ENCODE measurements at places on chromosomes 3 and 15. TPM values are rescaled to one million over a fixed set of nuclear protein-coding genes. Genes with fewer than 3 reads are reported as not detected.

Gene ZMYND10
- total RNA-seq, result 30.4 TPM

Gene ZPLD1
- total RNA-seq, result not detected

DNA sequence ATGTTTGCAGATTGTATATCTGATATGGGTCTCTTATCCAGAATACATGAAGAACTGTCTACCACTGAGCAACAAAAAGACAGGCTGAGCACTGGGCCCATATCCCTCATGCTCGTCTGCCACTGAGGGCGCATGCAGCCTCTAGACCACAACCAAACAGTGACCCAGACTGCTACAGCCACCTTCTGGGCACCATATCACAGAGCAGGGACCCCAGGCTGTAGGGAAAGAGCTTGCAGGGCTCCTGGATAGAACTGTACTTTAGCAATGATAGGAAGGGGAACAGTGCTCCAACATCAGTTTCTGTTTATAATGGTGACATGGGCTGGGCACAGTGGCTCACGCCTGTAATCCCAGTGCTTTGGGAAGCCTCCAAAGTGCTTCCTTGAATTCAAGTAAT, 40.2 kb upstream of the TMEM87A start:
- peaks cover 42% of the 10 kb centered on the region for H3K36me3 ChIP-seq
- no peak overlapping the region for H3K4me3 ChIP-seq
- H3K4me1 ChIP-seq, result no peaks in the 10 kb centered on the region
- no peaks in the 10 kb centered on the region for H3K27me3 ChIP-seq

DNA sequence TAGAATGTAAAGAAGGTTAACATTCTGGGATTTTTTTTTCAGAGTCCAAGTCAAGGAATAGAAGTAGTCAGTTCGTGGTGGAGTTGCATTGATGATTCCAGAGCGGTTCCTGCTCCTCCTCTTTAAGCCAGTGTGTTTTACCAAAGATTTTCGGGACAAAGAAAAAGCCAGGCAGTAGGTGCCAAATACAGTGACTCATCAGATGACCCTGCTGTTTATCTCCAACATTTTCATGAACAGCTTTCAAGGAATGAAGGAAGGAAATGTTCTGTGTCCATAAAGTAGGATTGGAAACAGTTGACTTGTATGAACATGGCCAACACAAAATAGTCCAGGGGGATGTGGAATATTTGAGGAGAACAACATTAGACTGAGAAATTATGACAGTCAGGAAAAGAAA, 142.4 kb upstream of the TMC3 start:
- no peak overlapping the region for H3K27ac ChIP-seq
- no peak overlapping the region for H3K4me3 ChIP-seq
- DNase-seq, result no peak

Gene LSAMP
- total RNA-seq, result 7.1 TPM

- H3K27me3 ChIP-seq, result no peaks in the 10 kb centered on the region
- no peak overlapping the region for H3K4me3 ChIP-seq
- H3K36me3 ChIP-seq, result no peaks in the 10 kb centered on the region
- H3K4me1 ChIP-seq, result peaks cover 8% of the 10 kb centered on the region
- H3K27ac ChIP-seq, result no peak overlapping the region
Observed at GRCh38 chr3:42262525-42262924, 3.5 kb downstream of the CCK start.

Gene SLC2A2
- not detected for total RNA-seq

GRCh38 chr3:10397879-10398278, 77.0 kb upstream of the SEC13 start:
- H3K4me3 ChIP-seq, result no peak overlapping the region
- H3K36me3 ChIP-seq, result no peaks in the 10 kb centered on the region
- no peaks in the 10 kb centered on the region for H3K4me1 ChIP-seq

DNA sequence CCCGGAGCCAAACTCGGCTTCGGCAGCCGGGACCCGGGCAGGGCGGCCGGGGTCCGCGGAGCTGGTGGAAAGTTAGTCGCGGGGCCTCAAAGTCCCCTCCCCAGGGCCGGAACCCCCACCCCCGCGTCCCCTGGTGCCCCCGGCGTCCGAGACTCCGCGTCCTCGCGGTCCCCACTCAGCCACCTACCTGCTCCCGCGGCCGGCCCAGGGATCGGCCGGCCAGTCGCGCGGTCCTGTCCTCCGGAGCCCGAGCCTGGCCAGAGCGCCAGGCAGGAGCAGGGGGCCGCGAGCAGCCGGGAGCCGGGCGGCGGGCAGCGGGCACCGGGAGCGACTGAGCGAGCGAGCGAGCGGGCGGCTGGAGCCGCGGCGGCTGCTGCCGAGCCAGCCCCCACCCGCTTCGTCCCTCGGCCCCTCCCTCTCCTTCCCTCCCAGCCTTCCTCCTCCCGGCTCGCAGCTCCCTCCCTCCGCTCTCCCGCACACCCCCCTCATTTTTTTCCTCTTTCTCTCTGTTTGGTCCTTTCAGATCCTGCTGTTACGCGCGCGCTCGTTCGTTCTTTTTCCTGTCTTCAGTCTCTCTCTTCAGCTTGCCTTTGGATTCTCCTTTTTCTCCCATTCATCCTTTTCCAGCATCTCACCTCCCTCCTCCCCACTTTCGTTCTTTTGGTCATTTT, at the start of gene MEGF11:
TSS of gene MEGF11 (minus strand) at position 333 of the 671 bp plus-strand sequence. CDS start 125,347 bp downstream, outside the sequence.
- DNase-seq, result peak; percentile 85
- H3K36me3 ChIP-seq, result no peaks in the 10 kb centered on the region
- H3K4me3 ChIP-seq, result peak within 1 kb of the TSS; percentile 43
- H3K27ac ChIP-seq, result no peak within 1 kb of the TSS

Gene SGO1
- total RNA-seq, result not detected

DNA sequence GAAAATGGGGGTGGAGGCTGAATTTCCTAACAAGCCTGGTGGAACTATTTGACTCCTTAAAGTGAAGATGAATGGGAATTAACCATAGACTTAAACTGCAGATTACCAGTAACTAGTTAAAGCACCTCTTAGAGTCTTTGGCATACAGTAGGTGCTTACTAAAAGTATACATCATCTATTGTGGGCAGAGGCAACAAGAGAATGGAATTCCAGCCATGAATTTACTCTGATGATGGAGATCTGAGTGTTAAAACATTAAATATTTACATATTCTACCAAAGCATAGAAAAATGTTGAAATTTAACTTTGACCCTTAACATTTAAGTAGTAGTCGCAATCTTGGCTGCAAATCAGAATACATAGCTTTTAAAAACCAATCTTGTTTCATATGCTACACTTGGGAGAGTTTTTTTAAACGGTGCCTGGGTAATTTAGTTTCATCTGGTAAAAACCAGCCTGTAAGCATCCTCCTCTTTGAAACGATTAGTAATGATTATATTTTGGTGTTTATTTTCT, 5.2 kb downstream of the UBA5 start:
- DNase-seq, result no peak
- H3K27me3 ChIP-seq, result no peaks in the 10 kb centered on the region
- no peak overlapping the region for H3K4me3 ChIP-seq

GRCh38 chr3:182261041-182261440, 532.3 kb upstream of the ATP11B start:
- no peak overlapping the region for H3K27ac ChIP-seq
- DNase-seq, result no peak
- H3K4me3 ChIP-seq, result no peak overlapping the region
- no peaks in the 10 kb centered on the region for H3K27me3 ChIP-seq
- no peaks in the 10 kb centered on the region for H3K36me3 ChIP-seq

- H3K36me3 ChIP-seq, result no peaks in the 10 kb centered on the region
- H3K4me1 ChIP-seq, result no peaks in the 10 kb centered on the region
- no peak for DNase-seq
Observed at GRCh38 chr3:39529577-39529976, 62.1 kb downstream of the MOBP start.

DNA sequence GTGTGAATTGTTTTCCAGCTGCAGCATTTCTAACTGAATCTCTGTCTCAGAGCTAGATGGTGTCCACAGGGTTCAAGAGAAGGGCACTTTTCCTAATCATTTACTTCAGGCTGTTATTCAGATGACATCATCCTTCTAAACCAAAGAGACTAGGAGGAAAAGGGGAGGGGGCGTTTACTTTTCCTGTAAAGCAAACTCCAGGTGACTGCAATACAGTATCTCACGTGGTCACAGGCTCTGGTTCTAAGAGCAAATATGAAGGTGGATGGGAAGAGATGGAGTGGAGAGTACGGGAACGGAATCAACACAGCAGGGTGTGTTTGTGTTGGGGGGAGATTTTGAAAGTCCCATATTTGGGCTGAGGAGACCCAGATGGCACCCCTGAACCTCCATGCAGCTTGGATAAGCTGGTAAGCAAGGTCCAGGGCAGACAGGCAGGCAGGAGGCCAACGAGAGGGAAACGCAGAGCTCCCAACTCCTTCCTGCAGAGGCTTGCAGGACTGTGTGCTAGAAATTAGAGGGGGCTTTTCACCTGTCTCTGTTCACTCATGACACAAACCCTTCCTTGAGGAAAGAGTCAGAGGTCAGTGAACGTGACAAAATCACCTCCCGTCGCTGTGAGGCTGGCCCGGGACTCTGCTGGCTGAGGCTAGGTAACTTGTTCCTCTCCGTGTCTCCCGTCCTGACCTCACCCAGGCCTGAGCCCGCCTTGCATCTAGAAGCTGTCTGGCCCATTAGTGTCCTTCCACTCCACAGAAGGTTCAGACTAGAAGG, 151.2 kb downstream of the OPA1 start:
- peak overlapping the region; percentile 13 for H3K27ac ChIP-seq
- no peaks in the 10 kb centered on the region for H3K27me3 ChIP-seq
- H3K4me3 ChIP-seq, result no peak overlapping the region
- no peak for DNase-seq
- H3K36me3 ChIP-seq, result no peaks in the 10 kb centered on the region

- H3K36me3 ChIP-seq, result peaks cover 53% of the 10 kb centered on the region
- H3K27me3 ChIP-seq, result no peaks in the 10 kb centered on the region
- no peaks in the 10 kb centered on the region for H3K4me1 ChIP-seq
- no peak overlapping the region for H3K27ac ChIP-seq
Observed at GRCh38 chr3:45931496-45931895, 11.8 kb upstream of the CXCR6 start.

- H3K27ac ChIP-seq, result no peak overlapping the region
- no peak overlapping the region for H3K4me3 ChIP-seq
- no peaks in the 10 kb centered on the region for H3K36me3 ChIP-seq
- no peaks in the 10 kb centered on the region for H3K4me1 ChIP-seq
- H3K27me3 ChIP-seq, result no peaks in the 10 kb centered on the region
Observed at GRCh38 chr3:23710555-23710954, 95.2 kb upstream of the UBE2E1 start.

GRCh38 chr3:126706631-126707030, 2.6 kb downstream of the CHCHD6 start:
- H3K36me3 ChIP-seq, result no peaks in the 10 kb centered on the region
- H3K27ac ChIP-seq, result no peak overlapping the region
- no peaks in the 10 kb centered on the region for H3K27me3 ChIP-seq
- H3K4me1 ChIP-seq, result peaks cover 13% of the 10 kb centered on the region

- H3K4me3 ChIP-seq, result no peak overlapping the region
- no peak overlapping the region for H3K27ac ChIP-seq
- no peaks in the 10 kb centered on the region for H3K27me3 ChIP-seq
- no peaks in the 10 kb centered on the region for H3K36me3 ChIP-seq
Observed at GRCh38 chr3:123365450-123366143, 83.3 kb downstream of the ADCY5 start.

- H3K27me3 ChIP-seq, result peaks cover 6% of the 10 kb centered on the region
- H3K36me3 ChIP-seq, result no peaks in the 10 kb centered on the region
- DNase-seq, result peak; percentile 85
- H3K27ac ChIP-seq, result no peak overlapping the region
- H3K4me3 ChIP-seq, result peak overlapping the region; percentile 55
Observed at GRCh38 chr15:41511331-41511898, 2.2 kb downstream of the LTK start.

Gene CD200
- 9.9 TPM for total RNA-seq

DNA sequence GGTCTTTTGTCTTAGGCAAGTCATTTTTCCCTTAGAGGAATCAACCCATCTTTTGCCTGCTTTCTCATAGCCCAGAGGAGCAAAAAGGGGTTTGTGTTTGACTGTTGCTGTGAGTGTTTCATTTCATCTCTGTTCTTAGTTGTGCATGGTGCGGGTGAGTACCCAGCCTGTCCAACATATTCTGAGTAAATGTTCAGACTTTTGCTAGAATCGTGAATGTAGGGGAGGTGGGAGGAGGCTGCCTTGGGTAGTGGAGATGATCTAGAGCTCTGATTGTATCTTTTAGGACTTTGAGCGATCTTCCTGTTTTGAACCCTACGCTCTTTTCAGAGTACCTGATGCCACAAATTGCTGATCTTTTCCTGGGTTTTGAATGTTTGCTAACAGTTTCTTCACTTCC, 123.1 kb downstream of the ZNF609 start:
- no peaks in the 10 kb centered on the region for H3K27me3 ChIP-seq
- no peaks in the 10 kb centered on the region for H3K36me3 ChIP-seq
- no peak for DNase-seq

DNA sequence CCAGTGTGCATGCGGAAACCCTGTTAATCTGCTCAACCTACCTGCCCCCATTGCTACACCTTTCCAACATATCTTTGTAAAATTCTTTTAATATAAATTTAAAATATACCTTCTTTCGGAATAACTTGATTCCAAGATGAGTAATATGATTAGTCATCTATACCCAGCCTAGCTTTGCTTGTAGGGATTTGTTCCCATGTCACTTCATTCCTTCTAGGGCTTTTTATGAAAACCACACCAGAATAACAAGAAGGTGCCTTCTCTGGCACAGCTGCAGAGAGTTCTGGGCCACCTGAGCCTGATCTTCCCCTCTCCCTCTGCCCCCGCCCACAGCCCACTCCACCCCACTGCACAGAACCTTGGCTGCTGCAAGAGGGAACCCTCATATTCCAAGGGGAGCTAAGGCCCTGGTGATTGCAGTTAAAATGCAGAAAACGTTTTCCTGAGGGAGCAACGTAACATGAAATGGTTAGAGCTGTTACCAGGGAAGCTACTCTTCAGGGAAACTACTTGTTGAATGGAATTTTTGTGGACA, 38.6 kb upstream of the HACD2 start:
- H3K27ac ChIP-seq, result no peak overlapping the region
- no peaks in the 10 kb centered on the region for H3K27me3 ChIP-seq
- no peak for DNase-seq
- H3K4me1 ChIP-seq, result peaks cover 11% of the 10 kb centered on the region

- H3K36me3 ChIP-seq, result peaks cover 100% of the 10 kb centered on the region
- H3K4me3 ChIP-seq, result no peak overlapping the region
- no peaks in the 10 kb centered on the region for H3K4me1 ChIP-seq
- DNase-seq, result no peak
Observed at GRCh38 chr15:25089577-25089976, 134.8 kb downstream of the SNRPN start.

DNA sequence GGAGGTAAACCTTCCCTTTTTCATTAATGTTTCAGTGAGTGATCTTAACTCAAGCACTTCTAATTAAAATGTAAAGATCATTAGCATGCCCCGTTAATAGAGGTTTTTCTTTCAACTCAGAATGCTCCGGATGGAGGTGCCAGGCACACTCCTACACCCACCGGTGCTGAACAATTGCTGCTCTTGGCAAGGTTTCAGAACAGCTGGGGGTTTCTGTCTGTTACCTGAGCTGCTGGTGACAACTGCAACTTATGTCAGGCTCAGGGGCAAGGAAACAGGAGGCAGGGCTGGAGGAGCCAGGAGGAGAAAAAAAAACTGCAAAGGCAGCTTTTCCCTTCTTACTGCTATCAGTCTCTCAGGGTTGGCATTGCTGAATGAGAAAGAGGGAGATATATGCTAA, 250.1 kb downstream of the DIPK2A start:
- no peaks in the 10 kb centered on the region for H3K4me1 ChIP-seq
- DNase-seq, result no peak
- no peak overlapping the region for H3K27ac ChIP-seq

GRCh38 chr3:61239871-61240270, 11.4 kb downstream of the FHIT start:
- DNase-seq, result peak; percentile 51
- no peaks in the 10 kb centered on the region for H3K36me3 ChIP-seq
- peaks cover 7% of the 10 kb centered on the region for H3K4me1 ChIP-seq
- no peaks in the 10 kb centered on the region for H3K27me3 ChIP-seq

GRCh38 chr3:89395456-89395855, 288.0 kb downstream of the EPHA3 start:
- H3K36me3 ChIP-seq, result no peaks in the 10 kb centered on the region
- H3K4me3 ChIP-seq, result no peak overlapping the region
- no peaks in the 10 kb centered on the region for H3K4me1 ChIP-seq
- no peak overlapping the region for H3K27ac ChIP-seq
- no peak for DNase-seq

Data from upper lobe of left lung (tissue), 6 donors.